ENCODE measurements at places on chromosomes 11 and 22.
A peak's percentile ranks its signal among the peaks of the same experiment; 100 is the strongest.

DNA sequence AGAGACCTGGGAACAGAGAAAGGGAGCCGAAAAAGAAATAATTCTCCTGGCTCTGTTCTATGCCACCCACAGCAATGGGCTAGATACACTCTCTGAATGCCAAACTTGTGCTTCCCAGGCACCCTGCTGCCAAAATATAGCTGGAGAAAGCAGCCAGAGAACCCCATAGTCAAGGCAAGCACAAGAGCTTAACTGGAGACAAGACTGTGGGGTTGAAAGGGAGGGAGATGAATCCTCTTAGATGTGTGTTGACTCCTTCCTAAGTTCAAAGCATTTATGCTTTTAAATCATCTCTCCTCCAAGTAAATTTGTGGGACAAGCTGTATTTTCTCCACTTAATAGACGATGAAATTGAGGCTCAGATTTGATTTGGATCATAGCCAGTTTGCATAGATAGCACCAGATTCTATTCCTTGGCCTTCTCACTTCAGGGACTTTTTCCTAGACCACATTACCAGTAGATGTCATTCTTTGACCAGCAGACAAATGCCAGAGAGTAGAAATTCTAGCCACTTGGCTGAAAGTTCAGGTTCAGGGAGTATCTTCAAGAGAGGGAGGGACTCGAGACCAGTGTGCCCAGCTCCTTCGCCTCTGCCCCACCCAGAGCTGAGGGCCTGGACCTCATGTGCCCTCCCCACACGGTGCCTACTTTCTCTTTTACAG, 16.5 kb upstream of the ETS1 start:
- DNase-seq: no peak

GRCh38 chr11:14300661-14301304, 58.2 kb downstream of the RRAS2 start:
- peak; percentile 6 for DNase-seq

- no peak for DNase-seq
These were observed 4.4 kb downstream of the DTX4 start for GRCh38 chr11:59176330-59176729.

GRCh38 chr11:6623391-6624363, 4.5 kb upstream of the TPP1 start:
- DNase-seq: no peak

DNA sequence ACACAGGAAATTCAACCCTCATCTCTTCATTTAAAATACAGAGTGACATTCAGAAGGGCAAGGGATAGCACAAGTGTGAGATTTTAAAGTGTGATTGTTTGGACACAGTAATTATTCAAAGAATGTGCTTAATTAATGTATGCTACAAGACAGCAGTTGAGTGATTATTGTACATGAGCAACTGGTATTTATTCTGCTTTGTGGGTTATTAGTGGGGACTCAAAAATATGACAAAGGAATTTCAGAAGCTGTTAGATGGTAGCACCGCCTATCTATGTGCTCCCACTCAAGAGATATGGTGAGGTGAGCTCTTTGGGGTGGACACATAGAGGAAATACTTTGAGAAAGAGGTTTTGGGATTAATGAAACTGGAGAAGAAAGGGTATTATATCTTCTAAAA, 5.8 kb upstream of the HBD start:
- DNase-seq: no peak

DNA sequence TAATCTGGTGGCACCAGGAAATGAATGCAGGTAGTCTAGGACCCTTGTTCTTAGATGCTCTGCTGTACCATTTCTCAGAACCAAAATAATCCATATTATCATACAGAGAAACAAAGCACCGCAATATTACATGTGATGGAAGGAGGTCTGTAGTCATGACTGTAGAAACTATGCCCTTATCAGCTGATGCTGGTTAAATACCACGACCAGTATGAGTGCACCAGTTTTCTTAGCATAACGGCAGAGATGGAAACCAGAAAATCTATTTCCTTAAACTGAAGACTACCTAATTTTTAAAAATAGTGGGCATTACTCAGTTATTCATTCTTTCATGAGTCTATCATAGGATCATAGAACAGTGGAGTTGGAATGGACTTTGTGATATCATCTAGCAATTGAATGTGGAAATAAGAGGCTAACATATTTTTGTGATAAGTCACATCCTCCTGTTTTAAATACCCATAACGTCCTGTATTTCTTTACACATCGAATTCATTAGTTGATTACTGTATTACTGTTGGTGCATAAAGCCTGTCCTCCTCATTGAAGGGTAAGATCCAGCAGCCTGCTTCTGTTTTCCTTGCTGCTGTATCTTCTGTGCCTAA, 15.1 kb downstream of the JHY start:
- no peak for DNase-seq

GRCh38 chr11:120867531-120867930, 156.4 kb upstream of the TBCEL start:
- DNase-seq: no peak

- no peak for DNase-seq
These were observed 193.7 kb downstream of the MIAT start for GRCh38 chr22:26851125-26851524.

DNA sequence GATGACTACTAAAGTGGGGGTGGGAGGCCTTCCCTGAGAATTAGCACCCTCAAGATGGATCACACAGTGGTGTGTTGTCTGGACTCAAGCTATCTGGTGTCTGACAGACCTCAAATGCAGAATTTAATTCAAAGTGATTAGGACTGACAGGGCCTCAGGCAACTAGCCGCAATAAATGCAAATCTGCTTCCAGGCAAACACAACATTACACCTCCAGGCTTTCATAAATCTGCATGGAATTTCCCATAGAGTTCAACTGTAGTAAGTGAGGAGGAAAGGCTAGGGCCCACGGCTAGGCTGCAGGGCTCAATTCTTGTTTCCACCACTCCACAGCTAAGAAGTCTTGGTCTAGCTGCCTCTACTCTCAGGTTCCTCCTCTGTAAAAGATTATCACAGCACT, 331.4 kb downstream of the LARGE1 start:
- DNase-seq: no peak

DNA sequence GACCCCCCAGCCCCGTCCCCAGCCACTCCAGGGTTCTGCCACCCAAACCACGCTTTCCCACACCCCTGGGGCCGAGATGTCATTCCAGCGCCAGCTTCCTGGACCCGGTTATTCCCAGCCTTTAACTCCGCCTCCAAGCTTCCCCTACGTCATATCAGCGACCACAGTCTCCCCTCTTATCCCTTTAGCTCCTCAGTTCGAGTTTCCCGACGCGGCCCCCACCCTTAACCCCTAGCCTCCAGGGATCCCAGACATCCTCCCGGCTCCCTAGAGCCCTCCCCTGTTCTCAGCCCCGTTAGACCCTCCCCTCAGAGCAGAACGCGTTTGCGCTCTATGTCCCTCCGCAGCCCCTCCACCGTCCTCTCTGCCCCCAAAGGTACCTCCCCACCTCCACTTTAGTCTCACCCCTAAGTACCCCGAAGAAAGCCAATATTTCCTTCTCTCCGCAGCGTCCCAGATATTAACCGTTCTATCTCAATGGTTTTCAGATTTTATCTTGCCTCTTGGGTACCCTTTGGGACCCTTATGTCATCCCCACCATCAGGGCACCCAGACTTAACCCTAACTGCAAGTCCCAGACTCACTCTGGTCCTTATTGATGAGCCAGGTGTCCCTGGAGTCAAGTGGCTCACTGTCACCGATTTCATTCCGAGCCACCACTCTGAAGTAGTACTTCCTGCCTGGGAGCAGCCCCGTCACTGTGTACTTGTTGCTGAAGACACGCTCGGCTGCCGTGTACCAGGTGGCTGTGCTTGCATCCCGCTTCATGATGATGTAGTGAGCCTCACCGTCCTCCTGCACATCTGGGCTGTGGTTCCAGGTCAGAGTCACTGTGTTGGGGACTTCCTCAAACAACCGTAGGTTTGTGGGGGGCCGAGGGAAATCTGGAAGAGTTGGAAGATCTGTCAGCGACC, 8.0 kb downstream of the TMEM86A start:
- DNase-seq: no peak

- no peak for DNase-seq
These were observed 82.1 kb upstream of the PPARA start for GRCh38 chr22:46068181-46068592.

DNA sequence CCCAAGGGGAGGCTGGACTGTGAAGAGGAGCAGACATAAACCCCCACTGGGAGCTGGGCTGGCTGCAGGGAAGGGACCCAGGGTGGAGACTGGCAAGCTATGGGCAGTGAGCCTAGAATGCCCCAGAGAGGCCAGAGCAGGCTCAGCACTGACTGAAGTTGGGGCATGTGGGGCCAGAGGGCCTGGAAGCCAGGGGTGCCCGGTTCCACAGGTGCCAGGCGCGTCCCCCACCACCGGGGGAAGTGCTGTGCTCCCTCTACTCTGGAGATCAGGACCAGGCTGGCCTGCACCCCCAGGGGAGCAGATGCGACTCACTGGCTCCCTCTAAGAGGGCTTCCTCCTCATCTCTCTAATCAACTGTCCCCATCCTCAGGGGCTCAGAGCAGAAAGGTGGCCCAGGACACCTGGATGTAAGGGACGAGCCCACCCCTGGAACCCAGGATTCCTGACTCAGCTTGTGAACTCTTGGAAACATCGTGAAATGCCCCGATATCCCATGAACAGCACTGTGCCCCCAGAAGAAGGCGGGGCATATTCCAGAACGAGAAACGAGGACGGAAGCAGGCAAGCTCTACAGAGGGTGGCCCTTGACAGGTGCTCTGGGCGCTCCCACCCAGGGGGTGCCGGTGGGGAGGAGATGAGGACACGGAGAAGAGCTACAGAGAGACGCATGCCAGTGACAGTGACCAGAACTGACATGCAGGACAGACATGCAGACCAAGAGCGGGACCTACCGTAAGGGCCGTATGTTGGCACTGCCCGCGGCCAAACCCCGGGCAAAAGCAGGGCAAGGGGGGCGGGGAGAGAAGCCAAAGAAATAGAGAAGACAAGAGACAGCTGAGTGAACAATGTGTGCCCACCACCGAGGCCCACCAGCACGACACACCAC, 20.4 kb downstream of the MAFF start:
- no peak for DNase-seq

DNA sequence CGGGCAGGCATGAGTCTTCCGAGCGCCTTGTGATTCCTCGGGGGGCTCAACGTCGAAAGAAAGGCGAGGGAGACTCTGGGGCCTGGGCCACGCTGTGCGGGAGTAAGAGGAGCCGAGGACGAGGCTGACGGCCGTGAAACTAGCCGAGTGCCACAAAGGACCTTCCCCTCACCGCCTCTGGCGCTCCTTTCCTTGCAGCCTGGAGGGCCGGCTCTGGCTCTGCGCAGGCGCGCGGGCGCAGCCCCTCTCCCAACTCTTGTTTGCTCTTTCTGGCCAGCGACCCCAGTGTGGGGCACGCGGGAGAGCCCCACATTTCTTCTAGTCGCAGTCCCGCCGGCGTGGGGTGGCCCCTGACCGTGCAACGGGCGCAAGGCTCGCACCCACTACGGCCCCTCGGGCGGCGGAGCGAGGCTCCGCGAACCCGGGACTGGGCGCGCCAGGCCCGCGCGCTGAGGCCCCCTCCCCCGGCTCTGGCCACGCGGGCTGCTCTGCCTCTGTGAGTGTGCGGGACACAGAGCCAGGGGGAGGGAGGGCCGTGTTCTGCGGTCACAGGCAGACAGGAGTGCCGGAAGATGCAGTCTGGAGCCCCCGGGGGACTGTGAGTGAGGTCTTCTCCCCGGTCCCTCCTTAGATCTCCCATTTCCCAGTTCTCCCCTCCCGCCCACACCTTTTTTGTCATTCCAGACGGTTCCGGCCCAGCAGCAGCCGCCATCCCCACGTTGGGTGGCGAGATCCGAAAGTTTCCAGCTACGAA, 1.0 kb upstream of the TOB2 start:
- peak; percentile 71 for DNase-seq

DNA sequence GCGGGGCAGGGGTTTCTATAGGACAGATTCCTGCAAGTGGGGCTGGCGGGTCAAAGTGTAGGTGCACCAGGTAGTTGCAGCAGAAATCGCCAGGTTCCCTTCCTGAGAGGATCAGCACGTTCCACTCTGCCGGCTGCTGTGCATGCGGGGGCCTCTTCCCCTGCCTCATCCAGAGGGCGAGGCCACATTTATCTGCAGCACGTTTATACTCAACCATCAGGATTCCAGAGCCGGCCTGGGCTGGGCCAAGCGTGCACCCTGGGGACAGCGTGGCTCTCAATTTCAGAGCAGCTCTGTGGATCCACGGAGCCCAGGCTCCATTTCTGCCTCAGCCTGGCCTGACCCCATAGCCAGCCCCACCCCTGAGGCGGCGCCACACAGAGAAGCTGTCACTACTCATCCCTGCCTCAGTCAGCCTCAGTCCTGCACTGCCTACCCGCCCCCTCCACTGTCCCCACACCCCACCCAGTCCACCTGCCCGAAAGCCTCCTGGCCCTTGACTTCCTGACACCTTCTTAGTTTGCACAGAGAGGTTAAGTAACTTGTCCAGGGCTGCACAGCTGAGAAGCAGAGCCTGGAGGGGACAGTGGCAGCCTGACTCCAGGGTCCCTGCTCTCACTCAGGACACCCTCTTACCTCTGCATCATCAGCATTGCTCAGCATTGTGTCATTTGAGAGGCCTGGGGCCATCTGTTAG, 45.9 kb upstream of the RTL6 start:
- no peak for DNase-seq

GRCh38 chr11:66559142-66559865, 9.1 kb downstream of the CTSF start:
- DNase-seq: no peak

DNA sequence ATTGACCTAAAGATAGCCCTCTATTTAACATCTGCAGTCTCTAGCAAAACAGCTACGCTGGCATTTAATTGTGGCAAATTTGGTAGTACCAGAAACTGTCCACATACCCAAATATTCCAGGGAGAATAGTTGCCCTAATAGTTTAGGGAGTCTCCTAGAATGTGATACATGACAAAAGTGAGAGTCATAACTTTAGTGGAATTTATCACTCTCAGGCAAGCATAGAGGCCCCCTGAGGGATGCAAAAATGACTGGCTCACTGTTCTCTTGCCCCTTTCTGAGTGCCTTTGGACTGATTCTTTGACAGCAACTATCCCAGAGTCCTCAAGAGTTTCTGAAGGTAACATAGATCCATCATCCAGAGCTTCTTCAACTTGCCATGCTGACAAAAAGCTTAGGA, 2.3 kb upstream of the OR51B4 start:
- DNase-seq: no peak

DNA sequence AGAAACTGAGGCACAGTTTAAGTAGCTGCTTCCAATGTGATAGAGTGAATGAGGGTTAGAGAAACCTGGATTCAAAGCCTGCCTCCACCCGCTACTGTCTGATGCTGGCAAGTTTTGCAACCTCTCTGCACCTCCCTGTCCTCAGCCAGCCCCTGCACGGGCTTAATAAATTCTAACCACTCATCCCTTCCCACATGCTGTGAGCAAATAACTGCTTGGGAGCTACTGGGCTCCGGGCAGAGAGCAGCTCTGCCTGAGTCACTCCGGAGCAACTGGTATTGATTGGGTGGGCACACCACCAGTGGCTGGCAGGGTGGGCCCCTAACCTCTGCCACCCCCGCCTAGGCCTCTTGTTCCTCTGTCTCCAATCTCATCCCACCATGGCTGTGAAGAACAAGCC, 104.3 kb upstream of the SYT13 start:
- DNase-seq: peak; percentile 80

- no peak for DNase-seq
These were observed 87.7 kb upstream of the BIRC3 start for GRCh38 chr11:102229510-102230123.
